ENCODE measurements at places on chromosomes 4 and X.
A peak's percentile ranks its signal among the peaks of the same experiment; 100 is the strongest.

DNA sequence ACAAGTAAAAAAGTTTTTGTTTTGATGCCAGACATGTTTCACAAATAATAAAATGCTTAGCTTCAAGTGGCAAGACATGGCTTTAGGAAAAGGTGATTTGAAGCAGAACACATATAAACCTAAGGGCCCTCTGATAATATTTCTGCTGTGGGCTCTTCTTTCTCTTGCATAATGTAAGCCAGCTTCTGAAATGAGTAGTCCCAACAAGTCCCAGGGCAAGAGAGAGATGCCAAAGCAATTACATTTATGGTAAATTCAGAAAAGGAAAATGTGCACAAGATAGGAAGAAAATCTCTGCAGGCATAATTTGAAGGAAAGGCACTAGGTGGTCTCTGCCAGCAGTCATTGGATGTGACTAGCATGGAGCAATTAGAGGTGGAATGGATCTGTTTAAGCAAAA lies 170.8 kb upstream of the GALNT7 start:
- DNase-seq = no peak
- H3K4me1 ChIP-seq = peaks cover 3% of the 10 kb centered on the region

GRCh38 chrX:111868726-111869638 lies 7.0 kb upstream of the TRPC5OS start:
- H3K27ac ChIP-seq = no peak overlapping the region
- no peak overlapping the region for H3K4me3 ChIP-seq
- no peaks in the 10 kb centered on the region for H3K36me3 ChIP-seq
- DNase-seq = no peak

- no peak for DNase-seq
- no peaks in the 10 kb centered on the region for H3K27me3 ChIP-seq
- H3K4me3 ChIP-seq = no peak overlapping the region
- H3K27ac ChIP-seq = no peak overlapping the region
Observed at GRCh38 chr4:12116009-12116552, 687.4 kb upstream of the HS3ST1 start.

DNA sequence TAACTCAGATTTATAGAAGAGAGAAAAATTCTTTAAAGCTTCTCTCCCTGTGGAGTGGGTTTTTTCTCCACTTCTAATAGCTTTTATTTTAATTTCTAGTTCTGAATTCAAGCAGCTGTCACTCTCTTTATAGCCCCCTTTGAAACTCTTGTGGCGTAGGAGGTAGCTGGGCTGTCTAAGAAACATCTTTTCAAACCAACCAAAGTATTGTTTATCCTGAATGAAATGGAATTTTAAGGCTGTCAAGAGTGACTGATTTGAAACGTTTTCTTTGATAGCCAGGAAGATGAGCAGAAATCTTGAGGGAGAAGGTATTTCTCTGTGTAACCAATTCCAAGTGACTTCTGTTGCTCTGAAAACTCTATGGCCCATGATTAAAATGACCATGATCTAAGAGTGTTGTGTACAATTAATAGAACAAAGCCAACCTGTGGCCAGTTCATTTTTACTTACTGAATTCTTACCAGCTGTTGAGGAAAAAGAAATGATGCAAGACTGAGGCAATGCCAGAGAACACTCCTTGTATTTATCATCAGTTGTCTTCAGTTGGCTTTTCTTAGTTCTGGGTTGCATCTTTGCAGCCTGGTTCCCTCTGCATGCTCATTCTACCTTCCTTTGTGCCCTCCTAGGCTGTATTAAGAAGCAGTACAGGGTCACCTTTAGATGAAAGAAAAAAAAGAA lies 298.4 kb downstream of the ARHGAP10 start:
- DNase-seq = no peak
- H3K4me1 ChIP-seq = peaks cover 48% of the 10 kb centered on the region
- peak overlapping the region; percentile 76 for H3K27ac ChIP-seq
- H3K27me3 ChIP-seq = no peaks in the 10 kb centered on the region
- H3K36me3 ChIP-seq = no peaks in the 10 kb centered on the region
- no peak overlapping the region for H3K4me3 ChIP-seq

DNA sequence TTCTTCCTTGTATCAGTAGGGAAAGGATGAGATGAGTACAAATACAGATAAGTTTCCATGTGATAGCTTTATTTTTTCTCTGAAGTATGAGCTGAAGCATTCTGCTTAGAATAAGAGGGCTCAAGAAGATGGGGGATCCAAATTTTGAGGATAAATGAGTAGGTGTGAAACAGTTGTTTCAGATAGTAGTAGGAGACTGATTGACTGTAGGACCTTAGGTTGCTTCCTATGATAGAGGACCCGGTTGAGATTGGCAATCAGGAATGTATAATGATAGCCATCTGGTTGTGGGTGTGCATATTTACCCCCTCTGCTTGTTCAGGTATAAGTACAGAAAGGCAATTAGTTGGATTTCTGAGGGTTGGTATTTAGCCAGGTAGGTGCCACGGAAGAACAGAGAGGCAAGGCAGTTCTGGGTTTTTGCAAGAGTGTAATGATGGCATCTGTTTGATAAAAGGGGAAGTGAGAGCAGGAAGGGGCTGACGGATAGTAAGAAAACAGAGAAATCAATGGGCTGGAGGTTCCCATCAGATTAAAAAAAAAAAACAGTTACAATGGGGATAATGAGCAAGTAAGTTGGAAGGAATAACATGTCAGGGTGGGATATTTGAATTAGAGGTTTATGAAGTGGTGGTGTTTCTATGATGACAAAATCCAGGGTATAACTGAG lies 13.7 kb downstream of the OCRL start:
- H3K4me1 ChIP-seq = no peaks in the 10 kb centered on the region
- no peak for DNase-seq
- no peaks in the 10 kb centered on the region for H3K27me3 ChIP-seq
- no peaks in the 10 kb centered on the region for H3K36me3 ChIP-seq

DNA sequence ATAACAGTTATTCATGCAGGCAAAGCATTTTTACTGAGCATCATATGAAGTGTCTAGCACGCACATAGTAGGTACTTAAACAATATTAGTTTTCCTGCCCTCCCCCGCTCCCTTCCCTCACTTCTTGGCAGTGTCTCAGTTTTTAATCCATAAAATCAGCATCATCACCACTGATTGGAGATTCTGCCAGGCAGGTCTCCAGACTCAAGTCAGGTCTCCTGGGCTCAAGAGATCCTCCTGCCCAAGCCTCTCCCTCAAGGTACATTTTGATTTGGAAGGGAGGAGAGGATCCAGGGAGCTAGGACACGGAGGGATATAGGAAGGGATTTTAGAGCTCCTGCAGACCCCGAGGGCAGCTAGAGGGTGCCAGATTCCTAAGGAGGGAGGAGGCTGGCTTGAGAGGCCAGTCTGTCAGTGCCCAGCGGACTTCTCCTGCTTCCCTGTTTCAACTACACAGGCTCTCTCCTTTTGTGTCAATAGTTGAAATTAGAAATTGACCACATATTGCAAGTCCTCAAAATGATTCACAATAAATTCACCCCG lies 4.4 kb upstream of the FAT1 start:
- H3K27ac ChIP-seq = no peak overlapping the region
- H3K4me1 ChIP-seq = peaks cover 12% of the 10 kb centered on the region
- peaks cover 38% of the 10 kb centered on the region for H3K27me3 ChIP-seq
- H3K4me3 ChIP-seq = no peak overlapping the region
- H3K36me3 ChIP-seq = no peaks in the 10 kb centered on the region
- no peak for DNase-seq

- no peak overlapping the region for H3K27ac ChIP-seq
- no peaks in the 10 kb centered on the region for H3K36me3 ChIP-seq
- H3K4me3 ChIP-seq = no peak overlapping the region
- H3K4me1 ChIP-seq = no peaks in the 10 kb centered on the region
Observed at GRCh38 chr4:38162240-38162784, 202.1 kb downstream of the PTTG2 start.

DNA sequence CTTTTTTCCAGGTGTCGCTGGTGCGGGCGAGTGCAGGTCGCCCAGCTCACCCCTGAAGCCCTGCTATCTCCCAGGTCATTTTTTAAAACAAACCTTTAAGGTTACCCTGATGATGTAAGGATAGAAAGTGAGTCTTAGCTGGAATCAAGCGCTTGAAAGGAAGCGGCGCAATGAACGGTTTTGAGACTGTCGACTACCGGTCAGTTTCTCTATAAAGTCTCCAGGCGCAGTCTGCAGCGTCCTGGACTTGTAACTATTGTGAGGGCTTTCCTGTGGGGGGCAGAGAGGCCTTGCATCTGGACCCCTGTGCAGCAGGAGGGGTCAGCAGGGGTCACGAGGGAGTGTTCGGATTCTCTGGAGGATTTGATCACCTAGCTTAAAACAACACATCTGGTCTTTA lies 1.6 kb downstream of the KIT start:
- no peaks in the 10 kb centered on the region for H3K36me3 ChIP-seq
- no peak for DNase-seq
- peak overlapping the region; percentile 67 for H3K4me3 ChIP-seq
- H3K4me1 ChIP-seq = peaks cover 25% of the 10 kb centered on the region

GRCh38 chrX:112696481-112696880 lies 16.7 kb upstream of the LHFPL1 start:
- H3K27ac ChIP-seq = no peak overlapping the region
- no peak for DNase-seq
- no peak overlapping the region for H3K4me3 ChIP-seq
- no peaks in the 10 kb centered on the region for H3K36me3 ChIP-seq

- no peak for DNase-seq
- no peaks in the 10 kb centered on the region for H3K27me3 ChIP-seq
- no peaks in the 10 kb centered on the region for H3K36me3 ChIP-seq
- peaks cover 12% of the 10 kb centered on the region for H3K4me1 ChIP-seq
Observed at GRCh38 chrX:77779695-77780094, 6.3 kb downstream of the ATRX start.

- H3K4me1 ChIP-seq = peaks cover 6% of the 10 kb centered on the region
- no peaks in the 10 kb centered on the region for H3K36me3 ChIP-seq
- no peak overlapping the region for H3K4me3 ChIP-seq
- H3K27me3 ChIP-seq = peaks cover 5% of the 10 kb centered on the region
- no peak for DNase-seq
Observed at GRCh38 chr4:48904101-48904500, 2.5 kb downstream of the OCIAD2 start.

DNA sequence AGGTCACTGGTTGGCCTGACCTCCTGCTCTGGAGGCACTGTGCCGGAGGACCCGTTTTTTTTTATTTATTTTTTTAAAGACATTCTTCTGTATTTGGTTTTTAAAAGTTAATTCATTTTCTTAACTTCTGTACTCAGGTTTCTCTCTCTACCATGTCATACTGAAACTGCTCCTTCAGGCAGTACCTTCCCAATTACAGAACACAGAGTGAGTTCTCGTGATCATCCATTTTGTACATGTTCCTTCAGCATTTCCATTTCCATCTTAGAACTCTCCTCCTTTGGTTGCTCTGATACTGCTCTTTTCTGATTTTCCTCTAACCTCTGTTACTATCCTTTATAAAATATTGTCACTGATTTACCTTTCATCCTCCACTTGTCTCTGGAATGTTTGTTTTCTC lies 17.9 kb downstream of the UBE2K start:
- no peak for DNase-seq
- no peak overlapping the region for H3K27ac ChIP-seq
- no peak overlapping the region for H3K4me3 ChIP-seq

DNA sequence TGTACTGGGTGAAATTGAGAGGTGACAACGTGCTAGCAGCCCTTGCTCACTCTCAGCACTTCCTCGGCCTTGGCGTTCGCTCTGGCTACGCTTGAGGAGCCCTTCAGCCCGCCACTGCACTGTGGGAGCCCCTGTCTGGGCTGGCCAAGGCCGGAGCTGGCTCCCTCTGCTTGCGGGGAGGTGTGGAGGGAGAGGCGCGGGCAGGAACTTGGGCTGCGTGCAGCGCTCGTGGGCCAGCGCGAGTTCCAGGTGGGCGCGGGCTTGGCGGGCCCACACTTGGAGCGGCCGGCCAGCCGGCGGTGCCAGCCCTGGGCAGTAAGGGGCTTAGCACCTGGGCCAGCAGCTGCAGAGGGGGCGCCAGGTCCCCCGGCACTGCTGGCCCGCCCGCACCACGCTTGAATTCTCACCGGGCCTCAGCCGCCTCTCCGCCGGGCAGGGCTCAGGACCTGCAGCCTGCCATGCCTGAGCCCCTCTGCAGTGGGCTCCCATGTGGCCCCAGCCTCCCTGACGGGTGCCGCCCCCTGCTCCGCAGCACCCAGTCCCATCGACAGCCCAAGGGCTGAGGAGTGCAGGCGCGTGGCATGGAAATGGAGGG lies 249.5 kb upstream of the ETNPPL start:
- H3K36me3 ChIP-seq = no peaks in the 10 kb centered on the region
- no peaks in the 10 kb centered on the region for H3K27me3 ChIP-seq
- no peak for DNase-seq

- DNase-seq = no peak
- no peaks in the 10 kb centered on the region for H3K4me1 ChIP-seq
- no peaks in the 10 kb centered on the region for H3K27me3 ChIP-seq
Observed at GRCh38 chr4:147198411-147199051, 252.9 kb upstream of the TTC29 start.

- no peak overlapping the region for H3K4me3 ChIP-seq
- no peak overlapping the region for H3K27ac ChIP-seq
- no peaks in the 10 kb centered on the region for H3K36me3 ChIP-seq
- DNase-seq = no peak
- no peaks in the 10 kb centered on the region for H3K4me1 ChIP-seq
- H3K27me3 ChIP-seq = no peaks in the 10 kb centered on the region
Observed at GRCh38 chr4:14022456-14022855, 394.9 kb upstream of the BOD1L1 start.

DNA sequence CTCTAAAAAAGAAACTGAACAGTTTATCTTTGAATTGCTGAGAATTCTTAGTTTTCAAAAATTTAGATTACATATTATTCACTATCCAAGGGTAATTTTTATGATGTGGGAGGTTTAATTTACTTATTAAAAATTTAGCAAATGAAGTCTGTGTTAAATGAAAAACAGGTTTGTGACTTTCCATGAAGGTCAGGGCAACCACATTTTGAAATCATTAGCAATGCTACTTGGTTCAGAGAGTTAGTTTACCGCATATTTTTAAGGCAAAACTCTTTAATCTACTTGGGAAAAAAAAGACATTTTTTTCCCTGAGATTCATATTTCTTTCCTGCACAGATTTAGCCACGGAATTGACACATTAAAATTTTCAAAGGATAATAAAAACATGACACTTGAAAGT lies 37.3 kb upstream of the PRSS12 start:
- no peak overlapping the region for H3K4me3 ChIP-seq
- H3K27me3 ChIP-seq = no peaks in the 10 kb centered on the region
- no peak for DNase-seq
- no peaks in the 10 kb centered on the region for H3K4me1 ChIP-seq
- H3K27ac ChIP-seq = no peak overlapping the region

DNA sequence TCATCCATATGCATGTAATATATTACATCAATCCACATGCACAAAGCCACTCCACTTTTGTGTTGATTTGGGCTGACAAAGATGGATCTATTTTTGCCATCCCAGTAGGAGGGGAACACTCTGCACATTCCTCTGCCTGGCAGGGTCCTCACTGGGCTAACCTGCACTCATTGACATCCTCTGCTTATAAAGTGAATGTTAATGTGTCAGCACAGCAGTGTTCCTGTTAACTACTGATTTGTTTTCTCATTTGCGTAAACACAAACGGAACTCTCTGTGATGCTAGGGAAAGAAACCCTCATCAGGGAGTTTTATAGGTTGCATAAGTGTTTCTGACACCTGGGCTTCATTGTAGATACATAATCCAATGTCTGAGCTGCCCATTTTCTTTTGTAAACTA lies 826.0 kb downstream of the RAB28 start:
- no peaks in the 10 kb centered on the region for H3K36me3 ChIP-seq
- H3K27ac ChIP-seq = no peak overlapping the region
- no peaks in the 10 kb centered on the region for H3K4me1 ChIP-seq
- no peak overlapping the region for H3K4me3 ChIP-seq
- no peak for DNase-seq
- H3K27me3 ChIP-seq = no peaks in the 10 kb centered on the region

- H3K4me3 ChIP-seq = peak overlapping the region; percentile 58
- H3K36me3 ChIP-seq = no peaks in the 10 kb centered on the region
- DNase-seq = no peak
- H3K27ac ChIP-seq = peak overlapping the region; percentile 89
Observed at GRCh38 chrX:75273483-75273882, 402 bp upstream of the UPRT start.

Data from gastrocnemius medialis (tissue), 4 donors.